Activated CD4-positive, alpha-beta T cell treated with anti-CD3 and anti-CD28 coated beads, Interleukin-2, amount 50 U/mL, for 48 hours (primary cell): ENCODE measurements at places on chromosomes 3 and 15.

DNA sequence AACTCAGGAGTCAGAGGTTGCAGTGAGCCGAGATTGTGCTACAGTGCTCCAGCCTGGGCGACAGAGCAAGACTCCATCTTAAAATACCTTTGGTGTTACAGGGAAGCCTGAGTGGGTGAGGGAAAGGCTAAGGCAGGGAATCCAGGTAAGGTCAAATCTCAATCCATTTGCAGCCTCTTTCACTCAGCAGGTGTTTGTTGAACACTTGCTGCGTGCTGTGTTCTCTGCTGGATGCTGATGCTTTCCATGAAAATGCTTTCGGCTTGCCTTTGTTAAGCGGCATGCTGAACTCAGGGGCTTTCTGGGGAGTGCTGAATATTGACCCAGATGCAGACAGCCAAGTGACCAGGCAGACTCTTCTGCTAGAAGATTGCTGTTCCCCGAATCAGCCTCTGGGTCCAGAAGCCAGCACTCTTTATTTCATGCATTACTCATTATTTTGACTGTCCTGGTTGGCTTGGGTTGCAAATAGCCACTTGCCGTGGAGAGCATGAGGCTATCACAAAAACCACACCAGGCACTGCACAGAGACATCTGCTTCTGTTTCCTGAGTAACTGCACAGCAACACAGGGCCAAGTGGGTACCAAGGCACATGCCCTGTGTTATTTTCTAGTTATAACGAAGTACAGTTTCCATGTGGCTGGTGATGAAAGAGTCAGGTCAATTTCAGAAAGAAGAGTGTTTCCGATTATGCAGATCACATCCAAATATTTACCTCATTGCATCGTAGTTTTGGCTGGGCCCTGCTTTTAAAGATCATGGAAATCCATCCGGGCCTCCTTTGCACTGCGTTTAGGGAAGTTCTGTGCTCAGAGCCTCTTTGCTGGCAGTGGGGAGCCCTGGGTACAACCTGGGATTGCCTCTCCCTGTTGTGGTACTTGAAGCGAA is 88.6 kb downstream of the THSD4 start:
- DNase-seq = no peak

DNA sequence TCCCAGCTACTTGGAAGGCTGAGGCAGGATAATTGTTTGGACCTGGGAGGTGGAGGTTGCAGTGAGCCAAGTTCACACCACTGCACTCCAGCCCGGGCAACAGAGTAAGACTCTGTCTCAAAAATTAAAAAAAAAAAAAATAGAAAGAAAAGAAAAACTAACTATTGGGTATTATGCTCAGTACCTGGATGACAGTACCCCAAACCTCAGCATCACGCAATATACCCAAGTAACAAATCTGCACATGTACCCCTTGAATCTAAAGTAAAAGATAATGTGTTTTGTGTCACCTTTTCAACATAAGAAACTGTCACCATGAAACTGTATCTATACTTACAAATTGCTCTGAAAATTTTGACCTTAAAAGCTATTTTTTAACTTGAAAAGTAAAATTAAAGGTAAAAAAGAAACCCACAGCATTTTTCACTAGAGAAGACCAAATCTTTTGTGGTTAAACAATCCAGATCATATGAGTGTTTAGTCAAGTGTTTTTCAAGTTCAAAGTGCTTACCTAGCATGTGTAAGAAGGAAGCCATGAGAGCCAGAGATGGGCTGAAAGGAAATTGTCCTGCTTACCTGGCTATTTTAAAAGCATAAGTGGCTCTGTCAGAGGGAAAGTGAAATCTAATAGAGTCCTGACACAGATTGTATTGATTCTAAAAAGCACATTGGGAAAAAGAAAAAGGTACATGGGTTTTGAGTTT is 50.5 kb downstream of the MYO1E start:
- no peak for DNase-seq

- no peak for DNase-seq
Measured at GRCh38 chr3:171311784-171312183, 148.4 kb downstream of the TNIK start.

DNA sequence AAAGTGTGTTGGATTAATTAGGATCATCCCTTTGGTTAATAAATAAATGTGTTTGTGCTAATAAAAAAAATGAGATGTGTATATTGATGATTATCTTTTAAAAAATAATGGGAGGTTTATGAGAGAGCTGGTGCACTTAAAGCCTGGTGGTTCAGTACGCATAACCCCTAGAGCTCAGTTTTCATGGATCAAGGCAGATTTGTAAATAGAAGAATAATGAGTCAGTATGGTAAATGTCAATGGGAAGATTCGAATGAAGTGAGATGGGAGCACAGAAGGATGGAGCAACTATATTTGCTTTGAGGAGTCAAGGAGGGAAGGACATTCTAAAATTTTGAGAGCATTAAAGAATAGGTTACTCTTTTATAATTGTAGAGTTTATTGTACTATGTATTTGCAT is 35.4 kb downstream of the AKAP13 start:
- no peak for DNase-seq

DNA sequence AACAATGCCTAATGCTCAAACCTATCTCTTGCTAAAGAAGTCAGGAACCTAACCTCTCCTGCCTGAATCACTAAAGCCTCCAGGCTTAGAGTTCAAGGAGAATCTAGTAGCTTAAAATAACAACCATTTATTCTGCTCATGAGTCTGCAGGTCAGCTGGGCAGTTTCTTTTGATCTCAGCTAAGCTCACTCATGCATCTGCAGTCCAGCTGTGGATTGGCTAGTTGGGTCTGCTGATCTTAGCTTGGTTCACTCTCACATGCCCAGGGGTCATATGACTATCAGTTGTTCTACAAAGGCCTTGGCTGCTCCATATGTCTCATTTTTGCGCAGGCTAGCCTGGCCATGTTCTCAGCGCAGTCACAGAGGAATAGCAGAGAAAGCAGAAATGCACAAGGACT is 109.2 kb upstream of the STT3B start:
- no peak for DNase-seq

DNA sequence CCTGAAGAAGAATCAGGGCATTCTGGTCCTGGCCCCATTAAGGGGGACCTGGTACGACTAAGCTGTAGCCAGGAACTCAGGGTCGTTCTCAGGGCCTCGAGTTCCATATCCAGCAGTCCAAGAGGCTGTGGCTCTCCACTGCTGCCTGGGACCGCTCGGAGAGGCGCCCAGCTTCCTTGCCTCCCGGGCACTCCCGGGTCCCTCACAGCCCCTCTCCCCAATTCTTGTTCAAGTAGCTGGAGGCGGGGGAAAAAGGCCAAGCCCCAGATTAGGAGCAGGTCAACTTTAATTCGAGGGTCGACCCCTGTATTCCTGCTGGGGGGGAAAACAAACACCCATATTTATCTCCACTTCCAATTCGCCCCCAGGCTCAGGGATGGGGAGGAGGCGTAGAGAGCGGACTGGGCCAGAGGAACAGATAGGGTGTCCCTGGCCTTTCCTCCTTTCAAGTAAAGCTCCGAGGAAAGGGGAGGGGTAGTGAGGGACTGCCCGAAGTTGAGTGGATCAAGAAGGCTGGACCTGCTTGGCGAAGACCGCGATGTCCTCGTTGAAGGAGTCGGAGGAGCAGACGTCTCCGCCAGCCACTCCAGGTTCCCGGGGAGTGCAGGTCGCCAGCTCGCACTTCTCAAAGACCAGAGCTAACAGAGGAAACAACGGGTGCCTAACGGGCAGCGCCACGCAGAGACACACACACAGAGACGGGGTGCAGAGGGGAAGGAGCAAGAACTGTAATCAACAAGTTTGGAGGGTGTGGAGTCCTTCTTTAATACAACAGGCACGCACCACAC is 4.4 kb downstream of the MEIS2 start:
- no peak for DNase-seq

DNA sequence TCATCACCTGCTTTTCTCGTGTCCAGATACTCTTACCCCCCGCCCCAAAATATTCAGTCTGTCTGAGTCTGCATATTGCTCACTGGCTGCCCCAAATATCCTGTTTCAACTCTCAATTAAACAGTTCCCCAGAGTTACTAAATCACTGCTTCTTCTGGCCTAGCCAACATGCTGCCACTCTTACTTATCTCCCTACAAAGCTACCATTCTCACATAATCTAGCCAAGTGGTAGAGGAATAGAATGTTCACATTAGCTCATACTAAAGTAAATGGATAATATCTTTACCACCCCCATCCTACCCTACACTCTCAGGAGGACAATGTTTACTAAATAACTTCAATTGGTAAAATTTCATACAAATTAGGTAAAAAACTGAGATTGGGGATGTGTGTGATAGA is 77.8 kb downstream of the NR1I2 start:
- DNase-seq = no peak

DNA sequence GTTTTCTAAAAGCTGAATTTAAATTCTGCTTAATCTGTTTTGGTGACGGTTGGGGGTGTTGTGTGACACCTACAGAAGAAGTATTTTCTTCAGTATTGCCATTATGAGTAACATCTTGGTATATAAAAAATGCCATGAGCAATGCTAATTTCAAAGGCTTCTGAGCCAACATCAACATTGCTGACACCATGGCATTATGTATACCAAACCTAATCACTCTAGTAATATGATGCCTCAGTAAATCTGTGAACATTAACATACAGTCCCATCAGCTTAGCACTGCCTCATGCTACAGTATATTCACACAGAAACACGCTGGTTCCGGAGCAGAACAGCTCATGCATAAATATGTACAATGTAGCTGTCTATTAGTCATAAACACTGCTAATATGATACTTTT is 75.8 kb downstream of the ZPLD1 start:
- DNase-seq = no peak

DNA sequence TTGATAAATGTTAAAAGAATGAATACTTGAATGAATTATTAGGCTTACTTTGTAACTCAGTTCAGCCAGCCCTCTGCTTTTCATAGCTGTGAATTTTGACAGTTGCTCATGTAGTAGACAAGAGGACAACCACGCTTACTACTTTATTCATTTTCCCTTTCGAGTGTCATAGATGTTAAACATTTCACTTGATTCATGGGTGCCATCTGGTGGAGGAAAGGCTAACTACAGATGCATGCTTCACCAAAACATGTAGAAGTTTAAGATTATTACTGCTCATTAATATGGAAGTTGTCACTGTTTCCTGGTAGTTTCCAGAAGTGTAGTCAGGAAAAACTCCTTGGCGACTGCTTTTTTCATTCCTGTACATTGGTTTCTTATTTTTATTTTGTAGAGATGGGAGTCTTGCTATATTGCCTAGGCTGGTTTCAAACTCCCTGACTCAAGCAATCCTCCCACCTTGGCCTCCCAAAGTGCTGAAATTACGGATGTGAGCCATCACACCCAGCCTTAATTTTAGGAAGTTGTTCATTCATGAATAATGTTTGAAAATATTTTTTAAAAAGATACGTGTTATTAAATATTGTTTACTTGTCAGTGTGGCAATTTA is 163.2 kb downstream of the B3GALNT1 start:
- DNase-seq = peak; percentile 78

GRCh38 chr3:59580996-59581395 is 531.2 kb upstream of the CFAP20DC start:
- DNase-seq = no peak

DNA sequence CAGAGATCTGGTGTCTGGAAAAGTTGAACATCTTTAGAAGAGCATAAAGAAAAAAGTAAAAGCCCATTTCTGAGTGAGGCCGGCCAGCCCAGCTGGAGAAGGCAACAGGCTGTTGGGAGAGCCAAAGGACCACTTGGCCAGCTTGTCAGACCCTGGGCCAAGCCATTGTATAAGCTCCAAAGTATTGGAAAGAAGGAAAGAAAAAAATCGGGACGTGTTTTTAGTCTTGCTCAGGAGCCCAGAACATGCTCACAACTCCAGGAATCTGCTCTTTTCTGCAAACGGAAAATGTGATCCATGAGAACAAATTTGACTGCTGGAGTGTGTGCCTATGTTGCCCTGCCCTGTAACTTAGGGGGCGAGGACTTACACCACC is 10.4 kb upstream of the CLPX start:
- no peak for DNase-seq

DNA sequence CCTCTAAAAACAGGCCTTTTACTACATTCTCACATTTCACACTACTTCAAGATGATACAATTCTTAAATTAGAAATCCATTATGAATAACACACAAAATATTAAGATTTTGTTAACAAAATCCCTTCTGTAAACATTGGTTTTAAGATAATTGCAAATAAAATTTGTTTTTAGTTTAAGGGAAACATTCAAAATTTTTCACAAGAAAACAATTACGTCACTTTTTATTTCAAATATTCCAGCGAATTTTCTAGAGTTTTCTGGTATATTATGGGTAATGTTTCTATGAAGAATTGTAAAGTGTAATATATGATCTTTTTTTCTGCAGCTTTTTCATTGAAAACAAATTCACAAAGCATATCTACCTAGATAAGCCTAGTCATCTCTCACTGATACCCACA is 5.9 kb downstream of the ARPP21 start:
- no peak for DNase-seq

- peak; percentile 46 for DNase-seq
Measured at GRCh38 chr15:100602823-100603393, 519 bp downstream of the ASB7 start.

GRCh38 chr3:112814266-112814665 is 32.4 kb downstream of the CD200R1L start:
- no peak for DNase-seq

GRCh38 chr15:80418892-80419537 is 14.8 kb downstream of the ARNT2 start:
- DNase-seq = peak; percentile 6

DNA sequence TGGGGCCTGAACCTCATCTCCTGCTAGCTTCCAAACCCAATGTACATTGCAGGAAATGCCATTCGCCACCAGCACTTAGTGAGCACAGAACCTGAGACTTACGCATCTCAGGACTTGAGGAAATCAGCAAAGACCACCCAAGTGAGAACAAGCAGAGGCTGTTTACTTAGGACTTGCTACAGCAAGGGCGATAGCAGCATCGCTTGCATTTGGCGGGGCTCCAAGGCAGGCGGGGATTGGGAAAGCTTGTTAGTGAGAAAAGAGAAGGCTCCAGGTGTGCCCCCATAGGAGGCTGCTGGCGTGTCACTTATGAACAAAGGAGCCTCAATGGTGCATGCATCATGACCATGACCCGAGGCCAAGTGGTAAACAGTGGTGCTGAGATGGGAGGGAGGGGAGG is 19.7 kb downstream of the SLC6A20 start:
- DNase-seq = no peak

- DNase-seq = no peak
Measured at GRCh38 chr3:32703491-32703972, 18.5 kb downstream of the CNOT10 start.

GRCh38 chr15:73908822-73909122 is 17.5 kb upstream of the LOXL1 start:
- no peak for DNase-seq

DNA sequence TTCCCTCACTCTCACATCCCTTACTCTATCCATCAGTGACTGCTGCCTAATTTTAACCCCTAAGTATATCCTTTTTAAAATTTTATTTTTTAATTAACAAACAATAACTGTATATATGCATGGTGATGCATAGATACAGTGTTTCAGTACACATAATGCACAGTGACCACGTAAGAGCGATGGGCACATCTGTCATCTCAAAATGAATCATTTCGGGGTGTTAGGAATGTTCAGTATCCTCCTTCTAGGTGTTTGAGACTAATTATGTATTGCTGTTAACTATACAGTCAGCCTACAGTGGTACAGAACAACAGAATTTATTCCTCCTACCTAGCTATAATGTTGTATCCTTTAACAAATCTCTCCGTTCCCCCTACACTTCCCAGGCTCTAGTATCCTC is 307.0 kb downstream of the FOXP1 start:
- no peak for DNase-seq
